ENCODE measurements at places on chromosomes 3 and 15.
A peak's percentile ranks its signal among the peaks of the same experiment; 100 is the strongest.

DNA sequence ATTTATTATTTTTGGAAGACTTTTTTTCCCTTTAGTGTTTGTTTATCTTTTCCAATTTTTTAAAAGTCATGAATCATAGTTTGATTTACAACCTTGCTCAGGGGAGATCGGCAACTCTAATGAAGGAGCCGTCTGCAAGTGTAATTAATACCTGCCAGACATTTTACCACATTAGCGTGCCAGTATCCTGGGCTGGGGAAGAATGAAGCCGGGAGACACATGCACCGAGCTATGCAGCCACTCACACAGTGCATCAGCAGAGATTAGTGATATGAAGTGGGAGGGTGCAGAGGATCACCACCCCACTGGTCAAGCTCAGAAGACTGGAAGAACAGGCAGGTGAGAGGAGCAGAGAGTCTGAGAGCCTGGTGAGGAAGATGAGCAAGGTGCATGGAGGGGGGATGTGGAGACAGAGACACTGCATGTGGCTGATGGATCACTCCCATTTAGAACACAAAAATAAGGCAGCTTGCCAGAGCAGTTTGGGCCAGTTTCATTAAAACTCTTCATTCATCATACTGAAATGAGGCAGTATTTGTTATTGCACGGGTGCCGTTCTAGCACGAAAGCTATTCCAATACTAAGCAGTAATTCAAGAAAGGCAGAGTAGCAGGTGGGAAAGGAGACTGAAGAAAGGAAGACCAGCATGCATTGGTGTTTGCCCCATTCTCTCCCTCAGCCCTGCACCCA, 821.6 kb downstream of the TUSC7 start:
- DNase-seq = no peak

DNA sequence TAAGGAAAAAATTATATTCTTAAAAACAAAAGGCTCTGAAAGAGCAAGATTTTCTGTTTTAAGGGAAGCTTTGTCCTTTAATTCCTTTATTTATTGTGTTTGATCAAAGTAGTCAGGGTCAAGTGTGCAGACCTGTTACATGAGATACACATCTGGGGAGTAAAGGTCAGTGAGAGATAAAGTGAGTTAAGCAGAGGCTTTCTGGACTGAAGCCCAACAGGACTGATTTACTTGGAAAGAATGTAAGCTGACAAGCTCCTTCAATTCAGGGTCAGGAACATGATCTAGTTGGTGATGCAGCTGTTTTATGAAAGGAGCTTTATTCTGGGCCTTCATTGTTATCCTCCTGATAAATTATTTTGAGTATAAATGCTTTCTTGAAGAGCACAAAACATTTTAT, 20.7 kb upstream of the OTOL1 start:
- no peak for DNase-seq

- no peak for DNase-seq
Measured at GRCh38 chr15:101318839-101319238, 23.8 kb upstream of the SNRPA1 start.

DNA sequence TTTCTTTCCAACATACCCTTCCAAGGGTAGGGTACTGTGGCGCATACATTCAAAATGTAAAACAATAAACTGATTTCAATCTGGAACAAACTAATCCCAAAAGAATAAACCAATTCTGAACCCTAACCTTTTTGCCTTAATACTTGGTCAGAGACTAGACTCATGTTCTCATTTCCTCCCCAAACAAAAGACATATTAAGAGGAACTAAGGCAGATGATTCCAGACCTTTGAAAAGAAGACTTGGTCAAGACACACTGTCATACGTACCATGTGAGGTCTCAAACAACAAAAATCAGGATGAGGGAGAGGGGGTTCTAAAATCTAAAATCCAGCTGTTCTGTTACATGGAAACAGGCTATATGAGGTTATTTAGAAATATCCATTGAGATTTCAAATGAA, 102.1 kb downstream of the RFTN1 start:
- DNase-seq = no peak

DNA sequence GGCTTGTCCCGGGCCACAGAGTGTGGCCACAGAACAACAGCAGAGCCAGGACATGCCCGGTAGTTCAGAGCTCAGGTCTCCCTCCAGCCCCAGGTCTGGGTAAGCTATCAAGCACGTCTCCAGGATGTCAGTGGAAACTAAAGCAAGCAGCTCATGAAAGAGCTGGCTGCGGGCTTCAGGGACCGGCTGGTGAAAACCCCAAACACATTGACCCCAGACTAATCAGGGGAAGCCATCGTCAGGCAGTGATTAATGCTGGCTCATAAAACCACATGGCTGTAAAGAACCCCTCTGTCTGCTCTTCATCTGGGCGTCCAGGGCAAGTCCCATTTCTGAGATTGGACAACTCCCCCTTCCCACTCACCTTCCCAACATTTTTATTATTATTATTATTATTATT, 37.8 kb downstream of the LMCD1 start:
- no peak for DNase-seq

DNA sequence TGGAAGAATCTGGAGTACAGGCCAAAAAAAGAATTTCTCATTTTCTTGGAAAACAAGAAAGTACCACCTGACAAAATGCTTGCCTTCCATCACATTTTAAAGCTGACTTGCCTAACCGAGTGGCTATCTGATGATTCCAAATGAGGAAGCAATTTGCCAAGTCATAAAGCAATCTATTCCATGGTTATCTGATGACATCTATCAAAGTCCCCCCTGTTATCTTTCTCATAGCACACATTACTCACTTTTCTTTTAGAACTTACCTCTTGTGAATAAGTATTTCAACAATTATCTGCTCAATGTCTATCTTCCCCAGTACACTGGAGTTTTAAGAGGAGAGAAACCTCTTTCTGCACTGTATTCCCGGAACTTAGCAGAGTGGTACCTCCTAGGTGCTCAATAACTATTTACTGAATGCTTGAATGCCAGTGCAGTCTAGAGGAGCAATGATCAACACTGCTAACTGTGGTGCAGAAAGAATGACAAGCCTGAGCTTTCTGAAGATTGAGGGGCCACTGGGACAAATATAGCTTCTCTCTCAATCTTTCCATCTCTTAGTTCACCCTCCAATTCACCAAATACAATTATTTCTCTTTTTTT, 186.3 kb upstream of the ATP11B start:
- DNase-seq = no peak

GRCh38 chr3:147589016-147589415, 179.9 kb downstream of the ZIC1 start:
- DNase-seq = no peak

- no peak for DNase-seq
Measured at GRCh38 chr15:33358306-33358705, 47.5 kb downstream of the RYR3 start.

DNA sequence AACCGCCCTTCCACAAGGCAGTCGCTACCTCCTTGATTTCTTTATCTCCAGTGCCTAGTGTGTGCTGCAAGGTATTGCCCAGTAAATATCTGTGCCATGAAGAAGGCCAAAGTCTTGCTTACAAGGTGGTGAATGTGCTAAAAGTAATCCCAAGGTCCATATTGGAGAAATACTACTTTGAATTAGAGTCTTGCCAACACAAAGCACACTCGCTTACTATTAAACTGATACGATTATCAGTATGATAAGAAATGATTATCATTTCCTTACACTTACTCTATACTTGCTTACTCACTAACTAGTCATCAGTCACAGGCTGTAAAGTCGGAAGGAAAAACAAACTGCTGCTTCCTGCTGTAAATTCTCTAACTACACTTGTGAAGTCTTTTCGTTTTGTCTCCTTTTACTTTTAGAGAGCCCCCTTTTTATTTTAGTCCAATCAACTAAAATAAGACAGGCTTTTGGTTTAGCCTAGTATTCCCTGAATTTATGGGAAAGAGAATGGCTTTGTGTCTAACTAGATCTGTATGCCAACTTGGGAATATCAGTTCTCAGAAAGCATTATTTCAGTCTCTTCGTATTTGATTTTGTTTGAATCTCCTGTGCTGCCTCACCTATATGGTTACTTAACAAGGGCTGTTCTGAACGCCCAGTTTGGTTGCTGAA, 107.1 kb upstream of the TSC22D2 start:
- DNase-seq = no peak

GRCh38 chr15:29134641-29135308, 134.8 kb downstream of the NSMCE3 start:
- no peak for DNase-seq

DNA sequence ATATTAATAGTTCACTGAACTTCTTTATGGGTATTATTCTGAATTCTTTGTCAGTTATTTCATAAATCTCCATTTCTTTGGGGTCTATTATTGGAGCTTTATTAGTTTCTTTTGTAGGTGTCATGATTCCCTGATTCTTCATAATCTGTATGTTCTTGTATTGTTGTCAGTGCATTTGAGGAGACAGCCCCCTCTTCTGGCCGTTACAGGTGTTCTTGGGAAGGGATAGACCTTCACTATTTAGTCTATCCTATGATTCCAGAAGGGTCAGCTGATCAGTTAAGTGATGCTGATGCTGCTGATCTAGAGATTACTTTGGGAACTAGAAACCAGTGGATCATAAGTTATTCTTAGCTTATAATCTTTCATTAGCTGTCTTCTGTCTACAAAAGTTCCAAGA, 34.9 kb downstream of the TMEM39A start:
- DNase-seq = no peak

- DNase-seq = no peak
Measured at GRCh38 chr15:43977072-43977884, 150.5 kb downstream of the WDR76 start.

- DNase-seq = peak; percentile 85
Measured at GRCh38 chr3:169931747-169932520, 20.6 kb downstream of the SAMD7 start.

DNA sequence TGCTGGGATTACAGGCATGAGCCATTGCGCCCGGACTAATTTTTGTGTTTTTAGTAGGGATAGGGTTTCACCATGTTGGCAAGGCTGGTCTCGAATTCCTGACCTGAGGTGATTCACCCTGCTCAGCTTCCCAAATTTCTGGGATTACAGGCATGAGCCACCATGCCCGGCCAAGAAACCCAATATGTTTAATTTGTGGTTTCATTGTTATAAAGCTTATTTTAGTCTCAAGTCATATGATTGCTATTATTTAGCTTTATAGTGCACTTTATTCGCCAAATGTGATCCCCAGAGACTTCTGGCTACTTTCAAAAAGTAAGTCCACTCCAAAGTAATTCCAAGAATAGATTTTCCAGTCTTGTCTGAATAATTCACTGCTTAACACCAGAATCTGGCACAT, 19.3 kb upstream of the SLC4A7 start:
- DNase-seq = no peak

GRCh38 chr15:63595688-63596087, 1.5 kb upstream of the FBXL22 start:
- no peak for DNase-seq

DNA sequence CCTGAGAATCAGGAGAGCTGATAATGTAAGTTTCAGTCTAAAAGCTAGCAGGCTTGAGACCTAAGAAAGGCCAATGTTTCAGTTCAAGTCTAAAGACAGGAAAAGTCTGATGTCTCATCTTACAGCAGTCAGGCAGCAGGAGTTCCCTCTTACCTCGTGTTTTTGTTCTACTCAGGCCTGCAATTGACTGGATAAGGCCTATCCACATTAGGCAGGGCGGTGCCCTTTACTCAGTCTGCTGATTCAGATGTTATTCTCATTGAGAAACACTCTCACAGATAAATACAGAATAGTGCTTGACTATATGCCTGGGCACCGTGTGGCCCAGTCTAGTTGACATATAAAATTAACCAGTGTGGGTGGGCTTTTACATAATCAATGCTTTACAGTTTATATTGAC, 122.4 kb downstream of the NR1D2 start:
- DNase-seq = no peak

DNA sequence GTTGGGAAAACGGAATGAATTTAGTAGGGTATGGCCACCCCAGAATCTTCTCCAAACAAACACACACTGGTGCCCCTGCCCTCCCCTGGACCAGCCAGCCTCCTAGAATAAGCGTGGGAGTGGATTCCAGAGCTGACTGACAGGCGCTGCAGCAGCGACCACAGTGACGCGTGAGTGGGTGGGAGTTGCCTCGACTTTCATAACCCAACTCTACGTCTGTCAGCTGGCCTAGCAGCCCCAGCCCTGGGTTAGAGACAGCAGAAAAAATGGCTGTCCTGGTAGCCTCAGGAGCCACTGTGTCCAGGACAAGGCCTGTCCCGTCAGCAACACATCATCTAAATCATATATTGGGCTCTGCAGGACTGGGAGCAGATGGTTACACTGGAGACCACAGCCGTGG, 10.0 kb downstream of the PLA2G4B start:
- DNase-seq = no peak

DNA sequence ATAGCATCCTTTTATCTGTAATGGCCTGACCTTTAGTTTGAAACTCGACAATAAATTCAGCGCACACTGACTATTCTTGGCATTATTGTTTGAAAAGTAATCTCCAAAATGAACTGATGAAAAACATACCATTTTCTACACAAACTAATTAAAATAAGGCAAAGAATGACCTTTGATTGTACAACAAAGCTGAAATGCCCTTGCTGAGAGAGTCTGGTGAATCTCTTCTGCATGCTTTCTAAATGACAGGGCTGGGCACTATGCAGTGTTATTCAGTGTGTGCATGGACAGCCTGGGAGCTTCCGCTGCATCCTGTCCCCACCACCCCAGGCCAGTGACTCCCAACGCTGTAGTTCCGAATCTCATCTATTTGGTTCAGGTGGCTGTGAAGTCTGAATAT, 530.8 kb downstream of the FOXP1 start:
- no peak for DNase-seq

DNA sequence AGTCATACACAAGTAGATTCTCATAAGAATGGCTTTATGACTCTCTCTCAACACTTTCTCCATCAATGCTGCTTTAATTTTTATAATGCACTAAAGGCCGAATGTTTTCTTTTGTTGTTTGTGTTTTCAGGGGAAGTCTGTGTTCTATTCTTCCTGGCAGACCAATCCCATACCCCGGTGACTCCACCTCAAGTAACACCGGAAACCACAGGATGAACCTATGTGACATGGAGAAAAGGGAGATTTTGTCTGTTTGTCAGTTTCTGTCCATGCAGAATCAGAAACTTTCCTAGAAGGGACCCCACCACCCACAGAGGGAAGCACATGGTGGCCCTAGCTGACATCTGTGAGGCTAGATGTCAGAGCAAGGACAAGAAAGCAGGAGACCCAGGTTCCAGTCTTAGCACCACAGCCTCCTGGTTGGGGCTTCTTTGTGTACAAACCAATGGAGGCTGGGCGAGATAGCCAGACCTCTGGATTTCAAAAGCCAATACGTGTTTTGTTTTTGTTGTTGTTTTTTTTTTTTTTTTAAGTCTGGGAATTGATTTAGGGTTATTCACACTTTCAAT, 109.0 kb downstream of the OSBPL10 start:
- DNase-seq = no peak

DNA sequence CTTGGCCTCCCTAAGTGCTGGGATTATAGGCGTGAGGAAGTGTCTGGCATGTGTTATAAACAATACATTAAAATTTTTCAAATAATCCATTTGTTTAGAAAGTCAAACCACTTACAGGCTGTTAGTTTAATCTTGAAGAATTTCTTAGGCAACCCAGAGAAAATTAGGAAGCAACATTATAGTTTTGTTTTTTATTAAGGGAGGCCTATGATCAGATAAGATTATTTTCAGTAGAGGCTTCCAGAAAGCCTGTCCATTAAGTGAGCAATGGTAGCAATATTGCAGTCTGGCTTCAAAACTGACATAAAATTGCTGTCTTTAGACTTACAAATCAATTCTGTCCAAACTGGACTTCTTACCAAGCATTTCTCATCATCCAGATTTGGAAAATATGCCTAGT, 49.6 kb downstream of the CD47 start:
- DNase-seq = no peak

- no peak for DNase-seq
Measured at GRCh38 chr3:54123776-54124196, 1.4 kb downstream of the CACNA2D3 start.

All from naive B cell (primary cell).